ENCODE measurements at places on chromosomes 1 and 21.

DNA sequence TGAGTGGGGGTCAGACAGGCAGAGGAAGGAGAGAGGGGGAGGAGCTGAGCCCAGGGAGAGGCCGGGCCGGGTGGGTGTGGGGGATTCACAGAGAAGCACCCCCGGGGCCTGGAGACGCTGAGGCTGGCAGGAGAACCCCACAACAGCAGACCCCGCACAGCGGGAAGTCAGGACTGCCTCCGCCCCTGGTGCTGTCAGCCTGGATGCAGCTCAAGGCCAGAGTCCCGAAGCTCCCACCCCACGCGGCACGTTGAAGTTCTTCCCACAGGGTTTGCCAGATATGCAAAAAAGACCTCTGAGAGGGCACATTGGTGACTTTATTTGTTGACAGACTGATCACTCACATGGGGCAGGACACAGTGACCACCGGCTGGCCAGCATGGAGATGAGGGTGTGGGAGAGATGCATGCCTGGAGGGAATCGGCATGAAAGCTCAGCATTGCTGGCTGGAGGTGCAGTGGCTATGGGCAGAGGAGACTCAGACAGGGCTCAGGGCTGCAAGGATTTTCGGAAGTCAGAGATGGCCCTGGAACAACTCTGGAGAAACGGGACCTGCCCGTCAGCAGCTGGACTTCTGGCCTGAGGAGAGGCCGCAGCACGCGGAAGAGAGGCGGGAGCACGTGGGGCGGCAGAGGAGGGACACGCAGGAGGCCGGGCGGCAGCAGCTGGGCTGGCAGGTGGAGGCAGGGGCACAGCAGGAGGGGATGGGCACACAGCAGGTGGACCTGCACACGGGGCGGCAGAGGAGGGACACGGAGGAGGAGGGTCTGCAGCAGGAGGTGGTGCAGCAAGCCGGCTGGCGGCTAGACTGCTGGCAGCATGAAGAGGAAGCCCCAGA, 885 bp downstream of the KRTAP10-3 start:
- no peak for DNase-seq

DNA sequence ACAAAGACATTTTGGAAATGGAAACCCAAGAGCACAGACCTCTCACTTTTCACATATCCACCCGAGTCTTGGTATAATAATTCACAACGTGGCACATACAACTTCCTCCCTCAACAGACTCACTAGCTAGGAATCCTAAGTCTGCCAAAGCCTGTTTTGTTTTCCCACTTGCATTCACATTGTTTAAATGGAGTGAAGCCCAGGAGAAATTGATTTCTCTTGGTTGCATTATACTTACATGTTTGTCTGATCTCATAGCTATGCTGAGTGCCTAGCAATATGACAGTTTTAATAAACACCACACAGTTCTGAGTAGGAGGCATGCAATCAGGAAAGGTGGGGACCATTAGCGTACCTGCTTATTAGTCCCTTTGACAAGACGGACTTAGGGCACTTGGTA, 348.6 kb upstream of the ADGRL4 start:
- no peak for DNase-seq

DNA sequence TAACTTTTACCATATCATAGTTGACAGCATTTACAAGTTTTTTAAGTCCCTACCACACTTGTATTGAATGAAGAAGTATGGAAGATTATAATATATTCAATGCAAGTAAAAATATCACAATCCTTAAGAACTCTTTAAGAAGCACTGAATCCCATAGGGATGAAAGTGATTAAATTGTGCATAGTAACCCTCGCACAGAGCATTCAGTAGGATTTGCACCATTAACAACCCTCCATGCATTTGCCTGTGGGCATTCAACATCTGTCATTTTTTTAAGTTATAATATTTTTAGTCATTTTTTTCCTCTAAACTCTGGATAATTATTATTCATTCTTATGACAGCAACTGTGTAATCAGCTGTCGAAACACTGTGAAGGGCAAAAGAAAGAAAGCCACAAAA, 10.1 kb downstream of the SELE start:
- no peak for DNase-seq

DNA sequence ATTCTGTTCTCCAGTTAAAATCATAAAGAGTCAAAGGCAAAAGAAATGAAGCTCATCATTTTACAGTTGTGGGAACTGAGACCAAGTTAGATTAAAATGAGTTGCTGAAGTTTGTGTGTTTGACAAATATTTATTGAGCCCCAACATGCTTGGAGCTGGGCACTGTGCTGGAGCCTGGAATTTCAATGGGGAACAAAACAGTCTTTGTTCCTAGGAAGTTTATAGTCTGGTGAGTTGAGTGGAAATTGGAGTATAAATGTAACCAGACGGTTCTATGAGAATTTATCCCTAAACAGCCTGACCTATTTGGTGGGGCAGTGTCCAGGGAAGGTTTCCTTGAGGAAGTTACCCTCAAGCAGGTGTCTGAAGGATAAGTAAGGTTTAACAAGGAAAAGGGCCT, 294.4 kb downstream of the PRDM2 start:
- no peak for DNase-seq

DNA sequence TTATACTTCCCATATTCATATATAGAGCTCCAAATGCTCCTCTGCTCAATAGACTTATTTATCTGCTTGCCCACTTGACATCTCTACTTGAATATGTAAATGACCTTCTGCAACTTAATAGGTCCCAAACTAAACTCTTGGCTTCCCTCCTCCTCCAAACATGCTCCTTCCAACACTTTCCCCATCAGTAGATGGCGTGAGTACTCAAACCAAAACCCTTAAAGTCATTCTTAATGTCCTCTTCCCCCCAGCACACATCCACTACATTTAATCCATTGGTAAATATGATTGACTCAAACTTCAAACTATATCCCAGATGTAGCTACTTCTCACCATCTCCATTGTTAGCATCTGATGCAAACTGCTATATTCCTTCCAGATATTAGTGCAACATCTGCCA, 48.5 kb upstream of the PBX1 start:
- no peak for DNase-seq

DNA sequence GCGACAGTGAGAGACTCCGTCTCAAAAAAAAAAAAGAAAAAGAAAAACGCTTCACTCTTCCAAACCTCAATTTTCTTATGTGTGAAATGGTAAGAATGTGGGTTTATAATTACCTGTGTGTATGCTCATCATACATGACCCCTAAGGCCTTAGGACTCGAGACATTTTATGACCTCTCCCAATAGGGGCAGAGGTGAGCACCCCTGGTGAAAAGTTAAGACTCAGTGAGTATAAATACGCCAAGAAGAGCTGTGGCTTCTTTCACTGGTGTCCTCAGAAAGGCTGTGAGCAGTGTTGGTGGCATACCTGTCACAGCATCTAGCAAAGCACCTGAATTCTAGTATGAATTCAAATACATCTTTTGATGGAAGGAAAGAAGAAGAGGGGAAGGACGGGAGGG, 7.8 kb upstream of the FCMR start:
- DNase-seq = no peak

GRCh38 chr1:160746836-160747500, 7.9 kb downstream of the SLAMF7 start:
- DNase-seq = no peak

- DNase-seq = no peak
Measured at GRCh38 chr21:36210779-36211659, 54.4 kb downstream of the DOP1B start.

- no peak for DNase-seq
Measured at GRCh38 chr1:70583522-70583921, 172.5 kb downstream of the CTH start.

- no peak for DNase-seq
Measured at GRCh38 chr1:167054531-167054930, 35.6 kb downstream of the GPA33 start.

DNA sequence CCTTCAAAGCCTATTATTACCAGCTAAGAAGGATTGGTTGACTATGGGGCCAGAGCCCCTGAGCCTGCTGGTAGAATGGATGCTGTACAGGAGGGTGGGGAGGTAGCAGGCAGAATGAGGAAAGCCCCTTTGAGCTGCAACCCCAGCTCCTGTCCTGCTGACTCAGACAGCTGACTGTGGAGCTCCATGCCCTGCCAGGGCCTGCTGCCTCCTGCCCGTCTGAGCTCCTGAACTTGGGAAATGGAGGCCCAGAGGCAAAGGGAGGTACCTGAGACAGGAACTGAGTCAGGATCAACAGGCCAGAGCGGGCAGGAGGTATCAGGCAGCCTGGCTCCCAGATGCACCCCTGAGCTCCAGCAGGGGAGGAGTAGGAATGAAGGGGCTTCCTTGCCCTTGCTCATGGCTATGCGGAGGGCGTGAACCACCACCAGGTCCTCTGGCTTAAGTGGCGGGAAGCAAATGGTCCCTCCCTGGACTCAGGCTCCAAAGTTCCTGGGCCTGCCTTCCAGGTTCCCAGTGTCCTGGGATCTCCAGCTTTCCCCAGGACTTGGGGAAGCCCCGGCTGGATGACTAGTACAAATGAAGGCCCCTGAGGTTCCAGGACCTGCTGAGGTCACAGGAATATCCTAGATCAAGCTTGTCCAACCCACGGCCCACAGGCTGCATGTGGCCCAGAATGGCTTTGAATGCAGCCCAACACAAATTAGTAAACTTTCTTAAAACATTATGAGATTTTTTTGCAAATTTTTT, 3.9 kb upstream of the SFN start:
- DNase-seq = no peak

GRCh38 chr1:220691053-220691684, 1.0 kb downstream of the C1orf115 start:
- DNase-seq = no peak

GRCh38 chr1:35324486-35324885, 56.0 kb downstream of the ZMYM4 start:
- DNase-seq = no peak
